ENCODE measurements at places on chromosomes 5 and 9. TPM values are rescaled to one million over a fixed set of nuclear protein-coding genes. Genes with fewer than 3 reads are reported as not detected.

The RGS7BP gene
- 6.7 TPM for polyA plus RNA-seq

The ESM1 gene
- polyA plus RNA-seq = 1.3 TPM

DNA sequence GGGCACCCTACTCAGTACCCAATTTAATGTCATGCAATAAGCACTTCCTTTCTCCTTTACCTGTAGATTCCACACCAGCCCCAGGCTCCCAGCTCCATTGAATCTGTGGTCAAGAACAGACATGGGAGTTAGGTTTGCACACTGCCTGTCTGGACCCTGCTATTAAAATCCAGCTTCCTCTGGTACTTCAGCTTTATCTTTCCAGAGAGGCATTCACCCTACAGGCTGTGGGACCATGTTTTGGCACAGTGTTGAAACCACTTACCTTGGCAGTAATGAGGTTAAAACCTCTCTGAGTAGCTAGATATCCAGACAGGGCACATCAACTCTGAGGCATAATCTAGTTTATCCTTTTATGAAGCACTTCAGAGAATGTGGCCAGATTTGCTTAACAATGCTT lies 191.5 kb upstream of the PCSK5 start:
- H3K4me1 ChIP-seq = no peaks in the 10 kb centered on the region
- H3K27me3 ChIP-seq = no peaks in the 10 kb centered on the region
- H3K27ac ChIP-seq = no peak overlapping the region

DNA sequence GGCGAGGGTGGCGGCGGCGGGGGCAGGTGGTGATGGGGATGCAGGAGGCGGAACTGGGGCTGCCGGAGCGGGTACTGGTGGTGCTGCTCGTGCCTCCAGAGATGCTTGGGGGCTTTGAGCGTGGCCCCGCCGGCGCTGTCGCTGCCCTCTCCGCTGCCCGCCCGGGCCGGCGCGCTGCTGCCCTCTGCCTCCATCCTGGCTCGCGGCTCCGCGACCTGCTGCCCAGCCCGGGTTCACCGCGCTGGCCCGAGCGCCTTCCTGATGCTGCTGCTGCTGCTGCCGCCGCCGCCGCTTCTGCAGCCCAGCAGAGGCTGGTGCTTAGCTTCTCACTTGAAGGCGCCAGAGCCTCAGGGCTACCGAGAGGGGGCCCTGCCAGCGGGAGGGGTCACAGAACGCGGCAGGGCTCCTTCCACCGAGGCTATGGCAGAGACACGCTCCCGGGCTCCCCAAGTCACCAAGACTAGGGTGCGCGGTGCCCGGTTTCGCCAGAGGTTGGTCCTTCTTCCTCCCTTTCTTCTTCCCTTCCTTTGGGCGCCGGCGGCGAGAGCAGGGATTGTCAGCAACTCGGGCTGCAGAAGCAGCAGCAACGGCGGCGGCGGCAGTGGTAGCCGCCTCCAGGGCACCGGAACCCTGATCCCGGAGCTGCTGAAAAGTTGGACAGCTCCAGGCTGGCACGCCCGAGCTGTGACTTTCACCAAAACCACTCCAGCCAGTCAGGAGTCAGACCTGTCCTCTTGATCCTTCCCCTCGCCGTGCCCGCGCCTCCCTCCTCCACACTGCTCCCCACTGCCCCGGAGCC lies at the start of gene PDE4D:
TSS of gene PDE4D (minus strand) at position 298 of the 799 bp plus-strand sequence.
- no peaks in the 10 kb centered on the region for H3K36me3 ChIP-seq
- H3K27me3 ChIP-seq = peaks cover 27% of the 10 kb centered on the region

The FAM174A gene
- 10.9 TPM for polyA plus RNA-seq

DNA sequence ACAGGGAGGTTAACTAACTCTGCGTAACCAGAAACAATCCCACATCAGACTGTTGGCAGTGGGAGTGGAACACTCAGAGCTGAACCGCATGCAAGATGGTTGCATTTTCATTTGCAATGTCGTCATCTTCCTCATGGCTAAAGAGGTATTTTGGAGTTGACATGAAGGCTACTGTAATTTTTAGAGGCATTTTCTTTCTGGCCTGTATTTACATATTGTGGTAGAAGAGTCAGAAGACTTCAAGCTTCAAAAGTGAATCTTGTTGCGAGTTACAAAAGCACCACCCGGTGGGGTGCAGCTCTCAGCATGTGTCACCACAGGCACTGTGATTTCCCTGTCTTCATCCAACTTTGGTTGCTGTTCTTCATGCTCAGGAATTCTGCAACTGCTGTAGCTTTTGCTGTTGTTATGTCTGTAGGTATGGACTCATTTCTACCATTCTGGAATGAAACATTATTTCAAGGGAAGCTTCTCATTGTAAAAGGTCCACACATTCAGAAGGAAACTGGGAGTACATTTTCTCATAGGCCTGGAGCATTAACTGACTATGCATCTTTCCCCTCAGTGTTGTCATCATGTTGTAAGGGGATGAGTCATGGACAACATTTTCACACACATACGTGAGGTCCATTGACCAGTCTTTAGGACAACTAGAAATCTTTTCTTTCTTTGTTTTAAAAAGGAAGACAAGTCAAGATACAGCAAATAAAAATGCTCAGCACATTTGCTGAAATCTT lies 35.4 kb upstream of the GDNF start:
- no peak overlapping the region for H3K27ac ChIP-seq
- H3K4me3 ChIP-seq = no peak overlapping the region
- H3K27me3 ChIP-seq = peaks cover 3% of the 10 kb centered on the region
- H3K36me3 ChIP-seq = no peaks in the 10 kb centered on the region

DNA sequence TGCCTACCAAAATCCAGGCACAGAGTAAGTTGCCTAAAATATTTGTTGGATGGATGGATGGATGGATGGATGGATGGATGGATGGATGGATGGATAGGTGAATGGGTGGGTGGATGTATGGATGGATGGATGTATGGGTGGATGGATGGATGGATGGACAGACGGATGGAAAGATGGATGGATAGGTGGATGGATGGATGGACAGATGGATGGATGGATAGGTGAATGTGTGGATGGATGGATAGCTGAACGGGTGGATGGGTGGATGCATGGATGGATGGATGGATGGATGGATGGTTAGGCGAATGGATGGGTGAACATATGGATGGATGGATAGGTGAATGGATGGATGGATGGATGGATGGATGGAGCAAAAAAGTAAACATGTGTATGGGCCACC lies 131.9 kb downstream of the GABBR2 start:
- no peak overlapping the region for H3K4me3 ChIP-seq
- no peaks in the 10 kb centered on the region for H3K36me3 ChIP-seq
- H3K27me3 ChIP-seq = no peaks in the 10 kb centered on the region
- H3K4me1 ChIP-seq = no peaks in the 10 kb centered on the region

The NOTCH1 gene
- polyA plus RNA-seq = 0.81 TPM

DNA sequence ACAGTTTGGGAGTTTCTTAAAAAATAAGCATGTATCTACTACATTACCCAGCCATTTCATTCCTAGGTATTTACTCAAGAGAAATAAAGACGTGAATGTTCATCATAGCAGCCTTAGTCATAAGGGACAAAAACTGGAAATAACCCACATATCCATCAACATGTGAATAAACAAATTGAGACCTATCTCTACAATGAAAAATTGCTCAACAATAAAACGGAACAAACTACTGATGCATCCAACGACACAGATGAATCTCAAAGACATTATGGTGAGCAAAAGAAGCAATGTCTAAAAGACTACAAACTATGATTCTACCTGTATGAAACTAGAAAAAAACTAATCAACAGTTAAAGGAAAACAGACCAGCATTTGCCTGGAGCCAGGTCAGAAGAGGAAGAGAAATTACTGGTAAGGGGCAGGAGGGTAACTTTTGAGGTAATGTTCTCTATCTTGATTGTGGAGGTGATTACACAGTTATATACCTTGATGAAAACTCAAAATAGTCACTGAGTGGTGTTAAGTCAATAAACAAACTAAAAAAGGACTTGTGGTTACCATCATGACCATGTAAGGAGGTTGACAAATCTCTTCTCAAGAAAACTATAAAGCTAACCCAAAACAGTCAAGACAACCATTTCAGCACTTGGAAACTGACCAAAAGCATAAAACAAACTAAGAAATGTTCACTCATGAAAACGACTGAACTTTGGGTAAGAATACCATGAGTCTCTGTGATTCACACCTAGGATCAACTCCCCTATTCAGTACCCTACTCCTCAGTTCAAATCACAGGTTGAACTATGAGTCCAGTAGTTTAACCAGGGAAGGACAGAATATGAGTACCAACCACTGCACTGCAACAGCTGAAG lies 10.4 kb downstream of the UIMC1 start:
- peak overlapping the region; percentile 91 for H3K27ac ChIP-seq
- peaks cover 48% of the 10 kb centered on the region for H3K4me1 ChIP-seq
- H3K27me3 ChIP-seq = no peaks in the 10 kb centered on the region
- no peaks in the 10 kb centered on the region for H3K36me3 ChIP-seq
- H3K4me3 ChIP-seq = no peak overlapping the region

The LCN9 gene
- polyA plus RNA-seq = not detected

The CCL19 gene
- polyA plus RNA-seq = 11.9 TPM

The NPR3 gene
- polyA plus RNA-seq = 2.6 TPM

The FCHO2 gene
- 9.5 TPM for polyA plus RNA-seq

- no peak overlapping the region for H3K4me3 ChIP-seq
- H3K36me3 ChIP-seq = no peaks in the 10 kb centered on the region
- H3K27ac ChIP-seq = no peak overlapping the region
- no peaks in the 10 kb centered on the region for H3K27me3 ChIP-seq
- H3K4me1 ChIP-seq = no peaks in the 10 kb centered on the region
- DNase-seq = no peak
These were observed 75.3 kb upstream of the GGTA1 start for GRCh38 chr9:121574774-121575519.

GRCh38 chr5:143446535-143447226 lies 43.2 kb upstream of the NR3C1 start:
- H3K27ac ChIP-seq = no peak overlapping the region
- H3K4me3 ChIP-seq = no peak overlapping the region
- H3K27me3 ChIP-seq = peaks cover 3% of the 10 kb centered on the region
- no peaks in the 10 kb centered on the region for H3K4me1 ChIP-seq

DNA sequence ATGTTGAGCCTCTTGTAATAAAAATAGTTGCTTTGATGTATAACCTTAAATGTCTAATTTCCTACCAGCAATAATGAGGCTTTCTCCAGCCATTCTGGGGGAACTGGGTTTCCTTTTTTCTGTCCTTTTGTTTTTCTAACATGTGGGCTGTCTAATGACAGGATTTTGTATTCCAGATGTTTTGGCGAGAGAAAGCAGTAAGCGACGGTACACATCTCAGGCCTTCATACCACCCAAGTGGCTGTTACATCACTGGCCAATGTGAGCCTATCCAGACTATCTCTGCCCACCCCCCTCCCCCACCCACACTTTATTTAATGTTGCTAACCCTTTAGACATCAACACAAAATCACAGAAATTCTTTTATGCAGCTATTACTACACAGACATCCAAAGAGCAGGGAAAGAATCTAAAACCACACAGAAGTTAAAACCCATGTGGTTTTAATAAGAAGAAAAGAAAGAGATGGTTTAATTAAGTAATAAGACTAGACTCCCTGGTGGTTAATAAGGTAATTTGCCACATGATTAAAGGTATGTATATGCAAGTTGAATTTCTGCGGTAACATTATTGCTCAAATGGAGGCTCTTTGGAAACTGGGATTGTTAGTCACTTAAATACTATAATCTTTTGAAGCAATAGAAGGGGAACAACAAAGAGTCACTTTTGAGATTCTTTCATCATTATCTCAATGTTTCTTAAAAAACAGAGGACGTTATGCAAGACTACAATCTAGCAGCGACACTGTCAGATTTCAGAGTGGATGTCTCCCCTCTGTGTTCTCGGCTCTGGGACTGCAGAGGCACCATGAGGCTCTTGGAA lies 365.1 kb downstream of the ENC1 start:
- peaks cover 3% of the 10 kb centered on the region for H3K4me1 ChIP-seq
- no peaks in the 10 kb centered on the region for H3K27me3 ChIP-seq
- no peaks in the 10 kb centered on the region for H3K36me3 ChIP-seq
- no peak for DNase-seq
- H3K27ac ChIP-seq = no peak overlapping the region
- H3K4me3 ChIP-seq = no peak overlapping the region

- H3K36me3 ChIP-seq = peaks cover 10% of the 10 kb centered on the region
- H3K4me3 ChIP-seq = no peak overlapping the region
- no peaks in the 10 kb centered on the region for H3K27me3 ChIP-seq
- no peak for DNase-seq
These were observed 6.9 kb downstream of the NEURL1B start for GRCh38 chr5:172648013-172648381.

DNA sequence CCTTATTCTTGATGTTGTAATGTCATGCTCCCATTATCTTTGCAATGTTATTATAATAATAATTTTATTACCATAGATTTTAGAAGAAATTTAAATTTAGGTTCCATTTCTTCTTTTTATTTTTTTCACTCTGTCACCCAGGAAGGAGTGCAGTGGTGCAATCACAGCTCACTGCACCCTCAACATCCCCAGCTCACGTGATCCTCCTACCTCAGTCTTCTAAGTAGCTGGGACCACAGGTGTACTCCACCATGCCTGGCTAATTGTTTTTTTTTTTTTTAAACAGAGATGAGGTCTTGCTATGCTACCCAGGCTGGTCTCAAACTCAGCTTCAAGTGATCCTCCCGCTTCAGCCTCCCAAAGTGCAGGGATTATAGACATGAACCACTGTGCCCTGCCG lies 11.9 kb downstream of the ZFR start:
- no peak overlapping the region for H3K27ac ChIP-seq
- no peak overlapping the region for H3K4me3 ChIP-seq
- DNase-seq = no peak
- H3K27me3 ChIP-seq = no peaks in the 10 kb centered on the region
- no peaks in the 10 kb centered on the region for H3K36me3 ChIP-seq
- H3K4me1 ChIP-seq = peaks cover 52% of the 10 kb centered on the region

DNA sequence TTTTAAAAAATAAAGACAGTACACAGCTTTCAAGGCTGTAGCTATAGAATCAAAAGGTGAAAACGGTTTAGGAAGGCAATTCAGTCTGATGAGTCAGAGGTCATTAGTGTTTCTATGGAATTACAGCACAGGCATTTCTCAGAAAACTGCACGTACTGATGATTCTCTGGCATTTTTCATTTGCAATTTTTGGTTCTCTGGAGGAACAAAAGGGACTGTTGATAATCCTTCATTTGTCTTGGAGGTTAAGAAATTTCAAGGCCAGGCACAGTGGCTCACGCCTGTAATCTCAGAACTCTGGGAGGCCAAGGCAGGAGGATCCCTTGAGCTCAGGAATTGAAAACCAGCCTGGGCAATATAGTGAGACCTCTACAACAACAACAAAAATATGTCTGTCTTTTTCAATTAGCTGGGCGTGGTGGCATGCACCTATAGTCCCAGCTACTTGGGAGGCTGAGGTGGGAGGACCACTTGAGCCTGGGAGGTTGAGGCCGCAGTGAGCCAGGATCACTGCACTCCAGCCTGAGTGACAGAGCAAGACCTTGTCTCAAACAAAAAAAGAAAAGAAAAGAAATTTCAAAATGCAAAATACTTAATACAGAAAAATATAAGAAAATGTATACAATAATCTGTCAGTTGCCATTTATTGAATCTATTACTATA lies 27.3 kb downstream of the NR6A1 start:
- DNase-seq = no peak
- H3K4me3 ChIP-seq = no peak overlapping the region
- H3K4me1 ChIP-seq = peaks cover 5% of the 10 kb centered on the region
- H3K36me3 ChIP-seq = no peaks in the 10 kb centered on the region

Measured in adrenal gland (tissue), 19 donors.